ENCODE measurements at places on chromosomes 2 and 18.

DNA sequence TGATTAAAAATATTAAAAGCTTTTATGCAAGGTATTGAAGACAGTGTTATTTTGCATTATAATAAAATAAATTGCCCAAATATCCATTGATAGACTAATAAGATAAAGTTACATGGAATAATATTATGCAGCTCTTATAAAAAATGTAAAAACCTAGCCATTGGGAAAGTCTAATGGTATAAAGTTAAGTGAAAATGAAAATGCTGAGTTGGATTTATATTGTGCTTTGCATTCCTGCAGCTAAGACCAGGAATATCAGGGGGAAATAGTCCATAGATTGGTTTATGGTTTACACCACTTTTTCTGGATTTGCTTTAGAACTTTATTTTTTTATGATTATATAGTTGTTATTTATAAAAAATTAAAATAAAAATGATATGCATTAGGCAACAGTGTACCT is 46.1 kb upstream of the LYPD6B start:
- no peak for DNase-seq

GRCh38 chr2:226916669-226917068 is 80.8 kb downstream of the RHBDD1 start:
- DNase-seq = no peak

DNA sequence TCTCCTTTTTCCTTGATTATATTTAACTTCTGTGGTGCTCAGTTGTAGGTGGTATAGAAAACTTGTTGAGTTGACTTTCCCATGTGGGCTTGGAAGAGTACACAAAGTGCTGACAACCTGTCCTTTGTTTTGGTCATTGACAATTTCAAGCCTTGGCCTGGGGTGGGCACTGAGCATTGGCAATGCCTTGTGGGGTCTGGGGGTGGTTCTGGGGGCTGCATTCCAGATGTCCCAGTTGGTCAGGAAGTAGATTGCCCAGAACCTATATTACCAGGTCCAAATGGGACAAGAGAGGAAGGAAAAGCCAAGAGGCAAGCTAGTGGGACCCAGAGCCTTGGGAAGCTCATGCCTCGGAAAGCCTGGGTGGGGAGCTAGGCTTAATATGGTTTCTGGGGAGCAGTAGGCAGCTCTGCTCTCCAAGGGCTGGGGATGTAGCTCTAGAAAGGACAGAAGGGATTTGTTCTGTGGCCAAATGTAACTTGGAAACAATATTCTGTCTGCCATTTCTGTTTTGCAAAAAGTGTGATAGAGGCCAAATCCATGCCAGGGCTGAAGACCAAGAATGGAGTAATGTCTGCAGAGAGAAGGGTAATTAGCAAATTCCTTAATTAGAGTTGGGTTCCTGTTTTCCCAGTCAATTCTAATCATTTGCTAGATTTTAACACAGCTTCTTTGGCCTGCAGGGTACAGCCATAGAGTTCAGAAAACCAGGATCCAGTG is 87.4 kb downstream of the SLC4A3 start:
- no peak for DNase-seq

- no peak for DNase-seq
Measured at GRCh38 chr2:192245329-192245728, 50.6 kb upstream of the TMEFF2 start.

GRCh38 chr2:239978411-239978810 is 46.7 kb downstream of the NDUFA10 start:
- DNase-seq = no peak

DNA sequence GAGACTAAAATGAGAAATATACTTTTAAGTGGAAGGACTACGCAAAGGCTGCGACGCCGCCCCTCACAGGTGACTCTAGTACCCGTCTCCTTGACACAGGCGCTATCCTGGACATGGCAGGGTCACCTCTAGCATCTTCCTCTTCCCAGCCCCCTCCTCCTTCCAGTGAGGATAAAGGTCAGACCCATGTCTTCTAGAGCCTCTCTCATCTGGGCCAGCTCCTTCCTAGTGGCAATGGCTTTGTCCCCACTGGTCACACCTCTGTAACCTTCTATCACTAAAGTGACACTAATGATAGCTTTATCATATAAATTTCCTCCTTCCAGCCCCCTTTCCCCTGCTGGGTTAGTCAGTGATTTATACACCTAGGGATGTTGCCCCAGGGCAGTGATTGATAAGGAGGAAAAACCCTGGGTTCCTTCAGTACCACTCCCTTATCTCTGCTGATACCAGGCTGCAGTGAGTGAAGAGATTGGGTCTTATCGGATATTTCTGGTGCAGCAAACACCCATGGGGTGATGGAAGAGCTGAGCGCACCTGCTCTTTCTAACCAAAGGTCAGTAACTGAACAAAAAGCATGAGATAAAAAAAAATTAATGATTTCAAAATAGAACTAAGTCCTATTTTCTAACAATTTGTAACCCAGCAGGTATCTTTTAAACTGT is 62.0 kb upstream of the FZD5 start:
- DNase-seq = no peak

GRCh38 chr2:50651676-50652075 is 380.3 kb downstream of the NRXN1 start:
- DNase-seq = no peak

DNA sequence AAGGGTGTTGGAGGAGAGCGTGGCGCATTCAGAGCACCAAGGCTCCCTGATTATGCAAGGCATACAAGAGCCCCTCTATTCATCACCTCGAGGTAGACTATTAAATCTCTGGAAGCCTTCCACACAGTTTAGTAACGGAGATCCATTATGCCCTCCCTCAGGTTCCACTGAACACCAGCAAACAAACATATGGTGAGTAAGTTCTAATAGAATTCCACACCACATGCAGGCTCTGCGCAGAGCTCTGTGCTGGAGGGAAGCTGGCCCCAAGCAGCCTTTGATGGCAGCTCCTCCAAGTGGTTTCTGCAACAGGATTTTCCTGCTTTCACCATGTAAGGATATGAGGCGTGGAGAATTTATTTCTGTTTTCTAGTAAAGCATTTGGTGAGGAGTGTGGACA is 238.6 kb downstream of the C1D start:
- DNase-seq = no peak

DNA sequence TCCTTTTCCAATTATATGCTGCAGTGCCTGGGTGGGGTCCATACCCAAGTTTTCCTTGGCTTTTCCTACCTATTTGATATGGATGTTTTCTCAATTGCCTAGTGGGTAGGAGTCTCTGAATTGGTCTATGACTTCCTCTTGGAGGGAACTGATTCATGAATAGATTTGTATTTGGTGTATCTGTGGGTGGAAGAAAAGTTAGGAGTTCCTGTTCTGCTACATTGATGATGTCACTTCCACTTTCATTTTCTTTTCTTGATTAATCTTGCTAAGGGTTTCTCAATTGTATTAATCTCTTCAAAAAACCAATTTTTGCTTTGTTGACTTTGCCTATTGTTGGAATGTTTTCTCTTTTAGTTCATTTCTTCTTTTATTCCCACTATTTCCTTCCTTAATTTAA is 37.4 kb upstream of the SLC9A2 start:
- no peak for DNase-seq

DNA sequence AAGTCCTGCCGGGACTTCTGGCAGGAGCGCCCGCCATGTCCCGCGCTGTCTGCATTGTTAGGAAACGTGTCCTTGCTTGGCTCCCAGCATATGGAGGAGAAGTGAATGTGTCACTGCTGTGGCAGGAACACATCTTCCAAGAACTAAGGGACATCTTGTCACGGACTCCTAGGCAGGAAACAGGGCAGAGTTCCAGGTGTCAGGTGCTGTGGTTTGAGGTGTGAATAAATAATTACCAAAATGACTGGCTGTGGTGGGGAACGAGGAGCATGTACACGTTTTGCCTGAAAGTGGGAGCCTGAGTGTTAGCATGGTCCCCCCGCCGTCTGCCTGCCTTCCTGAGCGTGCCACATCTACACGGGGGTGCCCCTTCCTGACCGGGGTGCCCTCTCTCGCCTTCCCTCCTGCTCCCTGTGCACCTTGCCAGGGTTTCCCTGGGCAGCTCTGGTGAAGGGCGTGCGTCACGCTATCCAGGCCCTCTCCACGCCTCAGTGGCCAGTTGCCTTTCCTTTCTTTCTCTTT is 237.5 kb downstream of the LDLRAD4 start:
- no peak for DNase-seq

- no peak for DNase-seq
Measured at GRCh38 chr18:69567813-69568488, 167.3 kb downstream of the DOK6 start.

- no peak for DNase-seq
Measured at GRCh38 chr2:637406-637776, 39.8 kb downstream of the TMEM18 start.

GRCh38 chr18:31206071-31206470 is 43.4 kb upstream of the DSC1 start:
- no peak for DNase-seq

DNA sequence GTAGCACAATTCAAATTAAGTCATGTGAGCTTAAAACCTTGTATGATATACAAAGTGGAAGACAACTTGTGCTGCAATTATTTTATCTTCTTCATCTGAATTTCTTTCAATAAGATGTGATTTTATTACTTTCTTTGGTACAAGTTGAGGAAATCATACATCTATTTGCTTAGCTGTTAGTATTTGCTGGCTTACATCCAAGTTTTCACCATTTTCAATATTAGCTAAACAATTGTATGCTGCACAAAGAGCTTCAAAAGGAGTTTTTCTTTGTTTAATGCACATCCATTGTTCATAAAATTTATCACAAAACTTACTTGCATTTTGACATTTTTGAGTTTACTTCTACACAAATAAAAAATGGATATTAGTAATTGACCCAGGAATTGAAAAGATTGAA is 40.9 kb downstream of the SCN9A start:
- DNase-seq = no peak

- no peak for DNase-seq
Measured at GRCh38 chr2:8679567-8679826, 2.4 kb upstream of the ID2 start.

GRCh38 chr2:45242161-45242741 is 233.0 kb upstream of the SIX2 start:
- DNase-seq = no peak

- DNase-seq = no peak
Measured at GRCh38 chr18:6374340-6374739, 40.4 kb downstream of the L3MBTL4 start.

DNA sequence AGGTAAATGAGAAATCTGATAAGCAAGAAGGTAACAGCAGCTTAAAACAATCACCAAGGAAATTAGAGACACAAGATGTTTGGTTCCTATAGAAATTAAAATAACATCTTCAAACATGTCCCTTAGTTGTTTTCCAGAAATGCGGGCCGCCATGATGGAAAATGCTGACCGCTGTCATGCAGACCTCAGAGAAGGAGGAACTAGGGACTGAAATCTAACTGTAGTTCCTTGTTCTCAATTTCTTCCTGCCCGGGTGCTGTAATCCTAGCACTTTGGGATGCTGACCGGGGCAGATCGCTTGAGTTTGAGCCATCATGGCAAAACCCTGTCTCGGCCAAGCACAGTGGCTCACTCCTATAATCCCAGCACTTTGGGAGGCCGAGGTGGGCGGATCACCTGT is 51.1 kb downstream of the TEX51 start:
- no peak for DNase-seq

GRCh38 chr2:47024046-47024445 is 108.4 kb upstream of the MCFD2 start:
- DNase-seq = no peak

DNA sequence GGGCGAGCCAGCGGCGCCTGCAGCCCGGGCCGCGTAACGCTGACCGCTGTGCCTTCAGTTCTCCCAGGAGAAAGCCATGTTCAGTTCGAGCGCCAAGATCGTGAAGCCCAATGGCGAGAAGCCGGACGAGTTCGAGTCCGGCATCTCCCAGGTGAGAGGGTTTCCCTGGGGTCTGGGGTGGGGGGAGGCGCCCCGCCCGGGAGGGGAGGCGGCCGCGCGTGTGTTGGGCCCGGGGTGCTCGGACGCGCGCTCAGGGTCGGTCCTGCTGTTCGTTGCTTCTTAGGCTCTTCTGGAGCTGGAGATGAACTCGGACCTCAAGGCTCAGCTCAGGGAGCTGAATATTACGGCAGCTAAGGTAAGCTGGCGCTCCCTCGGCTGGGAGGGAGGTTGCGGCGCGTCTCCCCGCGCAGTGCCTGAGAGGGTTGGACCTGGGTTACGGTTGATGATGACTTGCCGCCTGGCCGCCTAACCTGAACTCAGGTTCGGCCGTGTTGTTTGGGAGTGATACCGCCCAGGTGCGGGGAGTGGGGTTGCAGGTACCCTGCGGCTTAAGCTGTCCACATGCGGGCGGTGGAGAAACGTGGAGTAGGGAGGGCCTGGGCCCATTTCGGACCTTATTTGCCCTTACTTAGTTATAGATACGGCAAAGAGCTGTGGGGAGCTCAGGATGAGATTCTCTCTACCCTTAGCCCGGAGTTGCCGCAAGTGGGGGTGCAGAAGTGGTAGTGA is 638 bp downstream of the RPS7 start:
- DNase-seq = no peak

GRCh38 chr2:219523031-219523671 is 8.9 kb downstream of the ASIC4 start:
- no peak for DNase-seq

DNA sequence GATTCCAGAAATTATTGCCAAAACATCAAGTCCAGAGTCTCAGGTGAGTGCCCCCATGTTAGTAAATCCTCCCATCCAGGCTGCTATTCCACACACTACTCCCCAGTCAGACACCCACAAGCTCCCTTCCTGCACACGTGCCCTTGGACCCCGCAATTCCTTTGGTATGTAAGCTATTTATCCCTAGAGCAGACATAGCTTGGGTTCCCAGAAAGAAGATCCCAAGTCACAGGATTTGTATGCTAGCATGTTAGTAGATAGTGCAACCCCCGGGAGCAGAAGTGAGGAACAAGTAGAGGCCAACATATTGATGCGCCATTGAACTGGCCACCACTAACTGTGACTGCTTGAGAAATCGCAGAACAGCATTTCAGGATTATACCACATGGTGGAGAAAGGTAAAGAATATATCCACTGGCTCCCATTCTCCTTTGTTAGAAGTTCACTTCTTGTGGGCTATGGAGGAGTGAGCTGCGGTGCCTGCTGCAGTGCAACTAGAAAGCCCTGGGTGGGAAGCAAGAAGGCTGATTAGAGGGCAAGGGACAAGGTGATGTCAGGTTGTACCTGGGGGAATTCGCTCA is 137.5 kb upstream of the CHAC2 start:
- DNase-seq = no peak

GRCh38 chr2:68295516-68295915 is 24.2 kb downstream of the CNRIP1 start:
- no peak for DNase-seq

GRCh38 chr18:40576507-40577115 is 1378.4 kb upstream of the PIK3C3 start:
- no peak for DNase-seq
